ENCODE measurements at places on chromosomes 6 and 20.

DNA sequence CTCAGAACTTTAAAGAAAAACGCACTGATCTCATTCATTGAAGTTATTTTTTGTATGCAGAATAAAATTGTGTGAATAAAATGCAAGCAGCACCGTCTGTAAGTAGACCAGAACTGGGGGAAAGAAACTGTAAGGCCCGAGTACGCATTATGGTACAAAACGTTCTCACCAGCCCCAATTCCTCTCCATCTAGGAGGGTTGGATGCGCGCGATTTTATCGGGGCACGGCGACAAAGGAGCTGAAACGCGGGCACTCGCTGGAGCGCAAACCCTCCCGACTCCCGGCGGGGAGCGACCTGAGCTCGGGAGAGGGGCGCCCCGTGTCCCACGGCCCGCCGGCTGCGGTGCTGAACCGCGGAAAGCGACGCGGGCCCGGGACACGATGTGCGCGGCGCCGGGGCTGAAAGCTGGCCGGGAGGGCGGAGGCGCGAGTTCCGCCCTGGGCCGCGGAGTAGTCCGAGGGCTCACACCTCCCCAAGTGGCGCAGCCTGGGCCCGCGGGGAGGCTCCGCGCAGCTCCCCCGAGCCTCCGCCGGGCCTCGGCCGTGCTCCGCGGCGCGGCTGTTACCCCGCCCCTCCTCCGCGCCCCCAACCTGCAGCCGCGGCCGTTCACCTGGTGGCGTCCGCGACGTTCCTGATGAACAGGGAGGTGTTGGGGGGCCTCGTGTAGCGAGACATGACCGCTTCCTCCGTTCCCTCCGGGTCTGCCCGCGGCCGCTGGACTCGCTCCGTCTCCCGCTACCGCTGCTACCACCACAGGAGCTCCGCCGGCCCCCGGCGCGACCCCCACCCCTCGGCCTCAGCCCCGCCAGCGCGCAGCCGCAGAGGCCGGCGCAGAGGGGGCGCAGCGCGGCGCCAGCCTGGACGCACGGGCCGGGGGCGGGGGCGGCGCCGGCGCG, at the start of gene SRSF12:
Gene SRSF12, minus strand, starts transcription at position 861 of the 898 bp plus-strand sequence. Its CDS starts 184 bp downstream, at position 677.
- peak; percentile 47 for DNase-seq

GRCh38 chr20:48015141-48015910, 230.0 kb upstream of the SULF2 start:
- DNase-seq: no peak

GRCh38 chr6:135999393-135999792, 147.9 kb downstream of the PDE7B start:
- DNase-seq: no peak

- no peak for DNase-seq
Measured at GRCh38 chr6:31892821-31893220, 4.7 kb downstream of the EHMT2 start.

DNA sequence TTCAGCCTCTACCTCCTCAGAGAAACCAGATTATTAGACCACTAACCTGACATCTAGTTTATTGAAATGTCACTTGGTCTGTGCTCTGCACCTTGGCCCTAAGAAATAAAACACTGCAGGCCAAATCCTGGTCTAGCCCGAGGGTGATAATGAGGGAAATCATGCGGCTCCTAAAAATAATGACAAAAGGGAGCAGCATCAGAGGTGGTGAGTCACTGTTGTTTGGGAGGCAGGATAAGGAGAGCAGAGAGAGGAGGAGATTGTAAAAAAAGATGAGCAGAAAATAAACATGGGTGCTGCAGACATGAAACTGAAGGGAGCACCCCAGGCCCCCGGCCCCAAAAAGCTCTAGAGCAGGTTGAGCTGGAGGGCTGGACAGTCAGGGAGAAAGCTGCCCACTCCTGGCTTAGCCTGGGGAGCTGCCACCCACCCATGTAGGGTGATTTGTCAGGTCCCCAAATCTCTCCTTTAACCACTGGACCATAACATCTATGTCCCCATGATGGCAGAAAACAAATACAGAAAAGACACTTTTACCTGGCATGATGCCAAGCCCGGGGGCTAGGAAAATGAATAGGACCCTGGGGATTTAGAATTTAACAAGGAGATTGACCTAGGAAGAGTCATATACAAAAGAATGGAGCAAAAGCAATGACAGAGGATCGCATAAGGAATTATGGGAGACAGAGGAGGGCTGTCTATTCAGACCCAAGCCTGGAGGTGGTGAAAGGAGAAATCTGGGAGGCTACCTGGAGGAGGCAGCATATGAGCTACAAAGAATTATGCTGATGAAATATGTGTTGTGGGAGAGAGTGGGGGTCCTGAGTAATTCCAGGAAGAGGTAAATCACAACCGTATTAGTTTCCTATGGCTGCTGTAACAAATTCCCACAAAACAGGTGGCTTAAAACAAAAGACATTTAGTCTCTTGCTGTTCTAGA, 103.7 kb downstream of the SNAP25 start:
- no peak for DNase-seq

GRCh38 chr20:58431134-58431533, 42.1 kb downstream of the VAPB start:
- DNase-seq: no peak

DNA sequence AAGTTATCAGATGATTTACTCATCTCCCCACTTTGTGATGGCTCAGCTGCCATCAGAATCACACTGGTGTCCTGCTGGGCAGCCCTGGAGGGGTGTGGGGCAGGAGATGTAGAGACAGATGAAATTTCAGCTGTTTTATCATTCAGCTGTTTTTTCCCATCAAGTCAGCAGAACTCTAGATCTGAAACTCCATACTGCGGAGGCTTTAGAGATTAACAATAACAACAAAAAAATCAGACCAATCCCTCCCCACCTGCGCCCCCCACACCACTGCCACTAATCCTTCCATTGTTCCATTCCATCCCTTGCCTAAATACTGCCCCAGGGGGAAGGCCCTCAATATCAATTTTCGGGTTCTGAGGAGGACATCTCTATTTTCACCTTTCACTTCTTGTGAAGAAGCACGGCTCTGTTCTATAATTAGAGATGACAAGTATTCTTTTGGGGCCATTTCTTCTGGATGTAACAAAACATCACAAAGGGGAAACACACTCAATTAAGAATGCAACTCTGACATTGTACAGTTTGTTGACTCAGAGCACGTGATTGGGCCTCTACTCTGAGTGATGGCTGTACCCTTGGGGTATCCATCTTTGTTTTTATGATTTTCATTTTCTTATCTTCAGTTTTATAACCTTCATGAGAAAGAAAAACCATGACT, 396.3 kb downstream of the ZFAND3 start:
- no peak for DNase-seq

DNA sequence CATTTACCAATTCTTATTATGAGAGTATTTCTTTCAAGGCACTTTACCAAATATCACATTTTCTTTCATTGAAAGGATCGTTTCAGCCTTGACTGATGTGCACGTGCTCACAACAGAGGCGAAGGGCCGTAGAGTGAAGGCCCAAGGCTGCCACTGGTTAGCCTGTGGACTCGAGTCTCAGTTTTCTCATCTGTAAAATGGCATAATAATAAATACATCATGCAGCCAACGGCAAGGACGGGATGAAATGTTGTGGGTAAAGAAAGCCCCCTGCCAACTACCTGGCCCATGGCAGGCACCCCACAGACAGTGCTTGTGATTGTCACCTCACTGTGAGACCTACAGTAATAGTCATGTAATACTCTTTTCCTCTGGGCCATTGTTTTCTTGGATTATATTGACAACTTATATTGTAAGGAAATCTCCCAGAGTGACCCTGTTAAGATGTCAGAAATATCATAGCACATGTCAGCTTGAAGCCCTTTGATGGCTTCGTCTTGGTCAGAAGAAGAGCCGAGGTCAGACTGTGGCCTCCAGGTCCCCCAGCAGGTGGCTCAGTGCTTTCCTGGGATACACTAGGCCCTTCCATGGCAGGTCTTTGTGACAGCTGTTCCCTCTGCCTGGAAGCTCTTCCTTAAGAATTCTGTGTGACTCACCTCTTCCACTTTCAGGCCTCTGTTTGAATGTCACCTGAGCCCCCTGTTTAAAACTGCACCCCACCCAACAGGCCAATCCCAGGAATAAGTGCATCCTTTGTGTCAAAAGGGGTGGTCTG, 36.3 kb downstream of the FAM50B start:
- peak; percentile 45 for DNase-seq

DNA sequence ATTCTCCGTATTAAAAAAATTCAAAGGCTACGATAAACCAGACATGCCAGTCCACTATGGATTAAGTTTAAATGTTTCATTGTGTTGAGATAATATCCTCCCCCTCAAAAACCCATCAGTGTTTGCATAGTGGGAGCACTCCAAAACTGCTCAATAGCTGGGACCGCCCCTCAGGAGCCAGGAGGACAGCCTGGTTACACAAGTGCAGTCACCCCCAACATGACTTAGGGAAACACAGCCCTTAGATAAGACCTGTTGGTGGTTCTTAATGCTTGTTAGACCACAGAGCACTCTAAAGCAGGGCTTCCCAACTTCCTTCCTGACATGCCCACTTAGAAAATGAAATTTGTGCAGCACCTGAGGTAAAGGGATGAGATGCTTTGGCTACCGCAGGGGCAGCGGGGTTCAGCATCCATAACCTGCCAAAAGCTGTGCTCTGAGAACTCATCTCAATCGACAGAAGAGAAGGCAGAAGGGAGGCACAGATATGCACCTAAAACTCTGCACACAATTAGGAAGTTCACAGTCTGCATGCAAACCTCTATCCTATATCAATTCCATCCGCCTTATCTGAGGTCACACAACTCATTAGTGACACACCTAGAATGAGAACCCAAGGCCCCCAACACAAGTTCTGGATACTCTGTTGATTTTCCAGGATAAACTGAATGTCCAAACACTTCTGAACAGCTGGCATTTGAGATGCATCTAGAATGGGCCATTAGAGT, 74.3 kb downstream of the RALGAPA2 start:
- DNase-seq: no peak

DNA sequence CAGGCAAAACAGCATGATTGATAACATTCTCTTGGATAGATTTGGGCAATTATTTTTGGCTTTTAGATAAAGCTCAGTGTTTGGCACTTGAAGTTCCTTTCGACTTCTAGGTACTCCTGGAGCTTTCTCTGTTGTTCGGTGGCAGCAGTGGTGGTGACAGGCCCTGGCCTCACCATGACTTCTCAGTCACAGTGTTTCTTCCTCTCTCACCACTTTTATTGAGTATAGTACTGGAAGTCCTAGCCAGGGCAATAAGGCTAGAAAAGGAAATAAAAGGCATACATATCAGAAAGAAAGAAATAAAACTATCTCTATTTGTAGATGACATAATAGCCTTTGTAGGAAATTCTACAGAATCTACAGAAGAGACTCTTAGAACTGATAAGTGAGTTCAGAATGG, 101.2 kb upstream of the SIRPG start:
- DNase-seq: no peak

GRCh38 chr6:12163149-12163548, 127.0 kb upstream of the EDN1 start:
- no peak for DNase-seq

DNA sequence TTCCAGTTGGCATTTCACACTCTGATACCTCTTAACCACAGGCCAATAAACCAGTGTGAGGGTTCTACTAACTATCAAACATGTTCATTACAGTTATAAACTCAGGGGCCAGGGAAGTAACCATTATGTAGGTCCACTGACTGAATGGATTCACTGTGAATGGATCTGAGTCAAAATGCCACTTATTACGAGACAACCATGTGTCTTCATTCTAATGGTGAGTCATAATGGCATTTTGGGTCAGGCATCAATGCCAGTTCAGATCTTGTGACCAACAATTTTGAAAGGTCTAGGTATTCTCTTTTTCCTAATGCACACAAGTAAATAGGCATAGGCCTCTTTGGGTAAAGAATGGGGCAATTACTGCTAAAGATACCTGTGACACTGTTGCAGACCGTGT, 112.2 kb upstream of the HEY2 start:
- no peak for DNase-seq

DNA sequence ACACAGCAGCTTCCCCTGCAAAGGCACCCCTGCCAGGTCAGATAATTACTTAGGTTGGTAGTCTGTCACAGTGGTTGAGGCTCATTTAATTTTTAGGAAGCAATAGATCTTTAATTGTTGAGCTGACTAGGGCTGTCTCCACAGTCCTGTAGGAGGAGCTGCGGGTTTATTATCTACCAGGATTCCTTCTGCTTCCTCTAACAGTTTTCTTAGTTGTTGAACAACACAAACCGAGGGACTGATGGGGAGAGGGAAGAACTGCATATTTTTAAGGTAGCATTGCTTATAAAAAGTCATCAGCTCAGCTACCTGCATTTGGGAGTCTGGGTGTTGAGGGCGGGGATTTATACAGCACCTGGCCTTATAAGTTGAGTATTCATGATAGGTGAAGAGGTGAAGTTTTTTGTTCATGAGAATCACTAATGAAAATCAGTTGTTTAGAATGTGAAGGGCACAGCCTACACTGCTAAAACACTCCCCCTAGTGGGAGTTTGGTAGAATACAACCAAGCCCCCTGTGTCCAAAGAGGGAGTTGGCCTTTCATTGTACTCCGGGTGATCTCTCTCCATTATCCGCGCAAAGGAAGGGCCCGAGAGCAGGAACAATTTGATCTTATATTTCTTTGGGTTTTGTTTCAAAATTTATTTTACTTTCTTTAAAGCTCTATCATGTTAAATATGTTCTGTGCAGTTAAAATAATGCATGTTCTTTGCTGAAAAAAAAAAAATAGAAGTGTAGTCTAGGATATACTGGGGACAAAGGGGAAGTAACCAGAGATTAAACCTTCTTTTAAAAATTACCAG, 69.6 kb downstream of the SSR1 start:
- DNase-seq: peak; percentile 74

DNA sequence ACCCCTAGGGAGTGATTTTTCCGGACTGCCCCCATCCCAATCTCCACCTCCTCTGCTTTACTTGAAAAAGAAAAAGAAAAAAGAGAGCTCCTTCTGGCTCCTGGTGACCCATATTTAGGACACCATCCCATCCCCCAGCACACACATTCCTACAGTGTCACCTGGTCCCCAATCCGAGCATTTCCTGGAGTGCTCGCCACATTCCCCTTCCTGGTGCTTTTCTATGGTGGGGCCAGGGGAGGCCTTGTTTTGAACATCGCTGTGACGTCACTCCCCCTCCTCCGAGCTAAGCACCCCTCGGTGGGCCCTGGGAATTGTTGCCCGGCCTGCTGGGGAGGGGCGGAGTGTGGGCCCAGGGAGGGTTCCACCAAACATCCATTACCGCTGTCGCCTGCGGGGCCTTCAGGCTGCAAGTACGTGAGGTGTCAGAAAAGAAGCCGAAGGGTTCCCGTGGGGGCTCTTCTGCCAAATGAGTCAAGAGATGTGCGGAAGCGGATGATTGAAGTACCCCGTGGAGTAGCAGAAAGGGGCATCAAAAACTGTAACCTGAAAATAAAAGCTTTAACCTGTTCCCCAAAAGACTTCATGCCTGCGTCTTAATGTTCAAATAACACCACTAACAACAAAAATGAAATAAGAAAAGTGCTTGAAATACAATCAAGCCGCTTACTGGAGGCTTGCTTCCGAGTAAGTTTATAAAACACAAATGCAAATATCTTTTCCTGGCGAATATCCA, 2.8 kb upstream of the FOXC1 start:
- DNase-seq: no peak

- DNase-seq: no peak
Measured at GRCh38 chr20:60467771-60468170, 509.5 kb downstream of the CDH26 start.
